ENCODE measurements at places on chromosomes 4 and X.

DNA sequence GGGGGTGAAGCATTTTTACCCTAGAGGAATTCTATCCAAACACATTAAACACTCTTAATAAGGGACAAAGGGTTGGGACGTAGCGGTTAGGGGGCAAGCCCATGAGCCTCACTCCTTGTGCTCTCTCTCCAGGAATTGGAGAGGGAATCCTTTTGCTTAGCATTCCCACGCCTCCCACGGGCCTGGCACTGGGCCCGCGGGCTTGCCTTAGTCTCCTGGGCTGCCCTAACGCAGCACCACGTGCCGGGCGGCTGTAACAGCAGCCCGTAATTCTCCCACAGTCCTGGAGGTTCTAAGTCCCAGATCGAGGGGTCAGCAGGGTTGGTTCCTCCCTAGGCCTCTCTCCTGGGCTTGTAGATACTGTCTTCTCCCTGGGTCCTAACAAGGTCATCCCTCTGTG is 67.5 kb downstream of the TBL1X start:
- no peak for DNase-seq

DNA sequence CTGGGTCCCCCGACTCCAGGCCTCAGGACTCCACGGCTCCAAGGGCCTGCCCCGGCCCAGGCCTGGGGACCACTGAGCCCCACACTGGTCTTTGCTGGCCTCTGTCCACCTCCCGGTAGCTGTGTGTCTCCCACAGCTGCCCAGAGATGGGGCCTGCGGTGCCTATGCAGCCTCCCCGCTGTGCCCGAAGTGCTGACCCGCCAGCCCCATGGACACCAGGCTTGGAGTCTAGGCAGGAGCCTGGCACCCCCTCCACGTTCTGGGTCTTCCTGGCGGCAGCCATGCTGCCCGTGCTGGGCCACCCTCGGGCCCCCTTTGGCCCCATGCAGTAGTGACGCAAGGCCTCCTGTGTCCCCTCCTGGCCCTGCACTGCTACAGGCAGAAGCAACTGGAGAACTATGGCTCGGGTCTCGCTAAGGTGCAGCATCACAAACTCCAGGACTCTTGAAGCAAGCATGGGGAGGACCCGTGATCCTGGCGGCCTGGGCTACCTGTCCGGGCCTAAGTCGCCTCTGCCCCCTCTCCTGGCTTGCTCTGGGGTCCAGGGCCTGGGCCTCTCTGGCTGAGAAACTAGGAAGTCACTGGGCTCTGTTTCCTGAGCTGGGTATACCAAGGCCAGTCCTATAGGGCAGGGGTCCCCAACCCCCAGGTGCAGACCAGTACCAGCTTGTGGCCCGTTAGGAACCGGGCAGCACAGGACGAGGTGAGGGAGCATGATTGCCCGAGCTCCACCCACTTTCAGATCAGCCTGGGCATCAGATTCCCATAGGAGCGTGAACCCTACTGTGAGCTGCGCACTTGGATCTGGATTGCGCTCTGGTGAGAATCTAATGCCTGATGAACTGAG is 917 bp downstream of the MYL5 start:
- DNase-seq = no peak

DNA sequence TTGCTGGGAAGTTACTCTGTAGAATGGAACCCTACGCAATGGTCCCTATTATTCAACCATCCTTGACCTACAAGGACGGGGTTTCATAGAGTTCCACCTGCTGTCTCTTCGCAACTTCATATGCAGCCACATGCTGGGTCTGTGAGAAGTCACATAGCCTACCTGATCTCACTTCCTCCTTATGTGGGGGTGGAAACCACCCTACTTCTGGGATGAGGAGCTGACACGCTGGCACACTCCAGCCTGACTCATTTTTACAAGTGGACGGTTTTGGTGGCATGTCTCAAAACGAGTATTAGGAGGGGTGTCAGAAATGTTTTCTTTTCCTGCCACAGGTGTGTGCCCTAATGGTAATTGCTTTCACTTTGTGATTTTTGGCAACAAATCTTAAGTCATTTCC is 36.8 kb upstream of the ARSD start:
- DNase-seq = no peak

GRCh38 chr4:34964613-34965012 is 1279.7 kb downstream of the ARAP2 start:
- no peak for DNase-seq

DNA sequence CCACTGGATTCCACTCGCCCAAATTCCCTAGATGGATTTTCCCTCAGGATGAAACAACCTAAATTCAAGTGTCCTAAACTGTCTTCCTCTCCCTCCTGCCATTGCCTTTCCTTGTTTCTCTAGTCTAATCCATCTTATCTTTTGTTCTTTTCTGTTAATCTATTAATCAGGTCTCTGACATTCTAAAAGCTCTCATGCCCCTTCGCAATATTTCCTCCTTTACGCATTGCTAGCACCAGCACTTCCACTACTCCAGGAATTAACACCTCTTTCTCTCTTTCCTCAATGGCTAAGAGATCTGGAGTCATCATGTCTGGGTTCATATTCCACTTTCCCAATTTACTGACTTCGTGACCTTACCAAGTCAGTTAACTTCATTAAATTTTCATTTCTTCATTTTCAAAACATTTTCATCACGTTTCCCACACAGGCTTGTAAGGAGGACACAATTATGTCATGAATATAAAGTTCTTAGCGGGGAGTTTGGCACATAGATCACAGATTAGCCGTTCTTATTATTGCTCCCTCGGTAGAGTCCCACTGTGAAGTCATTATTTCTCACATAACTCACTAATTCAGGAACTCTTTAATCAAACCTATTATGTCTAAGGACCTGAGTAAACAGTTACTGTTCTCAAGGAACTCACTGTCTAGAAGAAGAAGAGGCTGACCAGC is 45.3 kb downstream of the FAT4 start:
- no peak for DNase-seq

GRCh38 chr4:128393101-128393704 is 105.6 kb upstream of the PGRMC2 start:
- peak; percentile 6 for DNase-seq

GRCh38 chrX:40933706-40934425 is 151.4 kb upstream of the USP9X start:
- no peak for DNase-seq

GRCh38 chrX:13685126-13685763 is 3.7 kb upstream of the RAB9A start:
- no peak for DNase-seq

GRCh38 chr4:4837316-4837715 is 22.1 kb upstream of the MSX1 start:
- DNase-seq = no peak

DNA sequence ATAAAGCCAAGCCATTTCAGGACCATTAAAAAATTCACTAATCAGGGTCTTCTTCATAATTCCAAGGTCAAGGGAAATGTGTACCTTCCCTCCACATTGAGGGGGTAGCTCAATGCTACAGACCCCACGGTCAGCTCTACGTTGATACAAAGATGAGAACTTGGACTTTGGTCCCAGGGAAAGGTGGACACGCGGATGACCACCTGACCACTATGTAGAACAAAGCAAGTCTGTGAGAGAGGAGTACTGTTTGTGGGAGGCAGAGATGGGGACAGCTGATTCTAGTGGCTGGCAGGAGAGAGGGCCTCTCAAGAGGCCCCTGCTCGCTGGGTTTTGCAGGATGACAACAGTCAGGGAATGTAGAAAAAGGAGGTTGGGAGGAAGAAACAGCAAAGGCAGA is 58.0 kb downstream of the SLC2A9 start:
- DNase-seq = no peak

DNA sequence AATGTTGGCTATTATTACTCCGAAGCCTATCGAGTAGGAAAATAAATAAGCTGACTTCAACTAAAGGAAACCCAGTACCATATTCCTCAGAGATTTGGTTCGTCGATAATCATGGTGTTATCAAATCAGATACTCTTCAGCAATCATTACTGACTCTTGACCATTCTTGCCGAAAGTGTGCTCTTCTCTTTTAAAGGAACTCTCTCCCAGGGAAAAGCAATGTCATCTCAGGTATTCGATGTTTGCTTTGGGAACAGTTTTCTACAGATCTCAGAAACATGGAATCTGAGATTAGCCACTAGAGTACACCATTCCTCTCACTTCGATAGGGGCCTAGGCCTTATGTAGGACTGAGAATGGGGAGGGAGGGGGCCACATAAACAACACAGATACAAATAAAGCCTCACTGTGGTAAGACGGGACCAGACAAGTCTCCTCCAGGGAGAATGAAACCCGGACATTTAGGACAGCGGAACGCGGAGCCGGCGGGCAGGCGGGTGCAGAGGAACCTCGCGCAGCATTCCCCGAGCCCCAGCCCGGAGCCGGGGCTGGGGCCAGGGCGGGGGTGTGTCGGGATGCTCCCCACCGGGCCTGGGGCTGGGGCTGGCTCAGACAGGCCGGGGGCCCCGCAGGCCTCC is 581 bp downstream of the DNAJB14 start:
- DNase-seq = peak; percentile 19

GRCh38 chr4:10741961-10742699 is 57.6 kb upstream of the CLNK start:
- no peak for DNase-seq

DNA sequence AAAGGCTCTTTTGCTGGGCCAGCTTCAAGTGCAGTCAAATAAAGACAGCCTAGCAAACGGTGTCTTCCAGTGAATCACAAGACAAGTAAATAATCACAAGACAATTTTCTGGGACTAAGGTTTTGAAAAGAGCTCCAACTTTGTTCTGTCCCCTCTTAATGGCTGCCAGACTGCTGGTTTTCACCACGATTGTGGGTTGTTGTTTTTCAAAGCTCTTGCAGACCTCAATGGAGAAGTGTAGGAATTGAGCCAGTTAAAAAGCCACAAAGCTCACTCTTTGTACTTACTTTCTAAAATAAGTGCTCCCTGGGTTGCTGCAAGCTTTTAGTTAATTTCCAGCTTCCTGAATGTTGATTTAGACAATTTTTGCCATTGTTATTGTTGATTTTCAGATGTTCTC is 405.8 kb upstream of the HTR2C start:
- DNase-seq = peak; percentile 0

- no peak for DNase-seq
Observed at GRCh38 chr4:75599647-75600046, 30.7 kb downstream of the CDKL2 start.

GRCh38 chr4:79395841-79396240 is 12.2 kb downstream of the GK2 start:
- no peak for DNase-seq

- DNase-seq = no peak
Observed at GRCh38 chr4:4383085-4383484, 3.8 kb upstream of the NSG1 start.

GRCh38 chrX:103151799-103152198 is 58.9 kb upstream of the NXF3 start:
- no peak for DNase-seq

- peak; percentile 33 for DNase-seq
Observed at GRCh38 chr4:46016306-46016705, 107.5 kb downstream of the GABRG1 start.

DNA sequence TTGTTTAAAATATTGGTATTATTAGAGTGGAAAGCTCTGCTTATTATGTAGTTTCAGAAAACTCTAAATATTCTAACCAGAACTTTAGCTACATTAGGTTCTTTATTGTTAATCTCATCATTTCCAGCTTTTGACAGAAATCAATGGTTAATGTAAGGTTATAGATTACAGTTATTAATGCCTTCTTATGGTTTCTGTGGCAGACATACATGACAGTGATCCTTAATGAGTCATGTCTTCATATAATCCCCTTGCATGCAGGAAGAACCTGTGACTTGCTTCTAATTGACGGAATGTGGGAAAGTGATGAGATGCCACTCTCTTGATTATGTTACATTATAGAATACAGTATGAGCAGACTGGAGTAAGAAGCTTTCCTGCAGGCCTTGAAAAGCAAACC is 23.5 kb downstream of the KLHL8 start:
- DNase-seq = no peak

GRCh38 chrX:43551590-43551989 is 104.5 kb upstream of the MAOA start:
- DNase-seq = no peak

All from hematopoietic multipotent progenitor cell (in vitro differentiated cells).